ENCODE measurements at places on chromosomes 4 and X.

GRCh38 chr4:141905751-141906150 lies 269.4 kb downstream of the IL15 start:
- DNase-seq, result no peak

DNA sequence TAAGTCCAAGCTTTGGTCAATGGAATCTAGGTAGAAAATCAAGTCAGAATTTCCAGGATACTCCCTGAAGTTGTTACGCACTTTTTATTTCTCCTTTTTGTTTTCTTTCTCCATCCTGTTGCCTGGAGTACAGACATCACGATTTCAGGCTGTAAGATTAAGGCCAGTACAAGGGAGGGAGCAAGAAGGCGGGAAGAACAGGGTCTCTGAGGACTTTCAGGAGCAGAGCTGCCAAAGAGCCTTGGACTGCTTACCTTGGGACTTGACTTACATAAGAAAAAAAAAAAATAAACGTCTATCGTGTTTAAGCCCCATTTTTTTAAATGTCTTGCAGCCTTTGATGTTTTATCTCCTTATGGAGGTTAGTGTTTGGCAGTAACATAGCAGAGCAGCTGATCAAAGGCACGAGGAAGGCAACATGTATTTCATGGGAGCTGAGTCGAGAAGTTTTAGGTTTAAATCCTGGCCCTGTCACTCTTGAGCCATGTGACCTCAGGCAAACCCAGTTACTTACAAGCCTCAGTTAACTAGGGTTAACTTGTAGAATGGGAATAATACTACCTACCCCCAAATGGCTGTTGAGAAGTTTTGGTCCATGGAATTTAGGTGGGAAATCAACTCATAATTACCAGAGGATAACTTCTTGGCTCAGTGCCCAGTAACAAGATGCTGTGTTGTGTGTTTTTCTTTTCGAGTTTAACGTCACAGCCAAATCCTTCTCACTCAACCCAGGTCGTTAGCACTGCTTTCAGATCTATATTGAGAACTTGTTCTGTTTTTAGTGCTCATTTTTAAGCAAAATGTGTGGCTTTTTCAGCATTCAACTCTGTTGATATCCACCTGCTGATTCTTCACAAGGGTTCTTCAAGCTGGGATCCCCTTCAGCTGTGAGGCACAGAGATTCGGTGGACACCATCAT lies 106.8 kb downstream of the CLNK start:
- DNase-seq, result peak; percentile 3

DNA sequence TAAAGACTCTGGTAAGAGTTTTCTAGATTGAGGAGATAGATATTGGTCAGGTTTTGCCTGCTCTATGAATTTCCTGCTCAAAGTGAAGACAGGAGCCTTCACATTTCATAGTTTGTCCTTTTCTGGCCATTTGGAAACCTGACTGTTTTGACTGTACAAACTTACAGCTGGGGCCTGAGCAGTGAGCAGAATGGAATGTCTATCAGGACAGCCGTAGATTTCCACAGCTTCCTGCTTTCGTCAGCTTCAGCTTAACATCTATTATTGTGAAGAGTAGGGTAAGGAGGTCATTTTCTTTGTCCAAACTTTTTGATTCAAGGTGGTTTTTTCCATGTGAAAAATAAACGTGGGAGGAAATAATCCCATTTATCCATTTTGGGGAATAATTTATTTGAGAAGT lies 124.3 kb upstream of the DIPK2B start:
- DNase-seq, result no peak

GRCh38 chr4:99403380-99404184 lies 31.6 kb downstream of the ADH7 start:
- DNase-seq, result no peak

DNA sequence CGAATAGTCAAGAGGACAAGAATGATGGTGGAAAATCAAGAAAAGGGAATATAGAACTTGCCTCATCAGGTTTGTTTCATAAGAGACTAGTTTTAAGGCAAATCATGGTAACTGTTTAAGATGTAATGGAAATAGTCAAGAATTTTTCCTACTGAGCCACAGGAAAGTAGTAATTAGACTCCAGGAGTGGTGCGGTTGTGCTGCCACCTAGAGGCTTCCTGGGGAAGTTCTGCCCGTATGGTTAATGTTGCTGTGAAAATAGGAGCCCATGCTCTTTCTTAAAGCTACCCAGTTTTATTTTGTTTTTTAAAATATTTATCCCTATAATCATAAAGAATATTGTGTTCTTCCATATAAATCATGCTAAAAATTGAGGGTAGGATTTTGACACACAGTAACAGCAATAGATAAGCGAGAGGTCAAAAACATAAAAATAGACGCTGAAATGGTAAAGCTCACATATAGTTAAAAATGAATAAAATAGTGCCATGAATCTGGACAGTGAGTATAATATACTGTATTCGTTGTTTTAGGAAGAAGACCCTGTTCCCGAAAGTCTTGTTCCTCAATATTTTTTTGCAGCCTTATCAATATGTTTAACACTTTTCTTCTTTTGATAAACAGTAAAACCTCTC lies 87.0 kb downstream of the PHOX2B start:
- peak; percentile 78 for DNase-seq

DNA sequence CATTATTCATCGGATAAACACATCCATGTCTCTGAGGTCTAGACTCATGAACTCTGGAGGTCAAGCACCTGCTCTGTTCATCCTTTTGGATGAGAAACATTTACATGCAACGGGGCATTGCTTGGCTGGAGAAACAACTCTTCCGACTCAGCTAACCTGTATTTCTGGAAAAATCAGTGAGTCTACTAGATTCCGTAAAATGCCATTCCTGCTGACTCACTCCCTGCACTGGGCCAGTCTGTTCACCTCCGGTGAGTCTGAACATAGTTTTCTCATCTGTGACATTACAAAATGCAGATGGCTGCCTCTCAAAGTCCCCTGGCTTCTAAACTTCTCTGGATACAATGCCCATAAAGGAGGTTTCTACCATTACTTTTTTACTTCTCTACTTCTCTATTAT lies 185.7 kb upstream of the HS3ST1 start:
- DNase-seq, result no peak

- no peak for DNase-seq
Measured at GRCh38 chr4:56345458-56345857, 41.8 kb downstream of the AASDH start.

GRCh38 chrX:30822068-30822681 lies 66.9 kb downstream of the TAB3 start:
- DNase-seq, result no peak

- no peak for DNase-seq
Measured at GRCh38 chr4:147328756-147329446, 152.0 kb upstream of the EDNRA start.

- no peak for DNase-seq
Measured at GRCh38 chr4:184417802-184418511, 56.4 kb downstream of the IRF2 start.

GRCh38 chr4:110609044-110609750 lies 13.7 kb downstream of the PITX2 start:
- no peak for DNase-seq

GRCh38 chrX:68419975-68420374 lies 13.3 kb downstream of the OPHN1 start:
- no peak for DNase-seq

DNA sequence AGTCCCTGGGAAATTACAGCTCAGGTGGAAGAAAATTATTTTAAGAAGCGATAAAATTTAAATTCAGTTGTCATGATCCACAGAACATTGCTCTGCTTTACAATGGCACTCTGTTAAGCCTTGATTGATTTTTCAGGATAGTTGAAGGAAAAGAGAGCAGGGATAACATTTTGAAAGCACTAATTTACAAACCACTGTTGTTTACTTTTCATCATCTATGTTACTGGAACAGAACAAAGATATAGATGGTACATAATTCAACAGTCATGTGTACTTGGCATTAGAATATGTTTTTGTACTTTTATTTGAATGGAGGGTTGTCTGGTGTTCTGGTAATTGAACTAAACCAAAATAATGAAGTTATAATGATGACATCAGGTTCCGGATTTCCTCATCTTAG lies 2.6 kb upstream of the ODAM start:
- no peak for DNase-seq

DNA sequence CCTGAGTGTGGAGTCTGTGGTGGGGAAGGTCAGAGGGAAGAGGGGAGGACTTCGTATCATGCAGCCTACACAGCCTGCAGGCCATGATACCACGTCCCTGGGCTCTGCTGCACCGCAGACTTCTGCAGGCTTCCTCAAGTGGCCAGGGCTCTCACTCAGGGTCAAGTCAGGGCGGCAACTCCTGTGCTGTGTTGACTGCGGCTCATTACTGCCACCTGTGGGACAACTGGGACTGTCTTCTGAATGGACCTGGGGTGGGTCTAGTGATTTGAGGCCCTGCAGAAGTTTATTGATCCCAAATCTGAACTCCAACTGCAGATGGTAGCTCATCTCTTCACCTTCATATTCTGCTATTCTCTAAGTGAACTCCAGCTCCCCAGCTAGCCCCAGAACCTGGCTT lies 167.1 kb downstream of the NSUN7 start:
- peak; percentile 9 for DNase-seq

GRCh38 chr4:77028246-77028645 lies 47.5 kb downstream of the CCNI start:
- no peak for DNase-seq

GRCh38 chr4:166091146-166091545 lies 218.1 kb downstream of the TLL1 start:
- peak; percentile 59 for DNase-seq

- no peak for DNase-seq
Measured at GRCh38 chrX:84830836-84831235, 172.8 kb upstream of the APOOL start.

DNA sequence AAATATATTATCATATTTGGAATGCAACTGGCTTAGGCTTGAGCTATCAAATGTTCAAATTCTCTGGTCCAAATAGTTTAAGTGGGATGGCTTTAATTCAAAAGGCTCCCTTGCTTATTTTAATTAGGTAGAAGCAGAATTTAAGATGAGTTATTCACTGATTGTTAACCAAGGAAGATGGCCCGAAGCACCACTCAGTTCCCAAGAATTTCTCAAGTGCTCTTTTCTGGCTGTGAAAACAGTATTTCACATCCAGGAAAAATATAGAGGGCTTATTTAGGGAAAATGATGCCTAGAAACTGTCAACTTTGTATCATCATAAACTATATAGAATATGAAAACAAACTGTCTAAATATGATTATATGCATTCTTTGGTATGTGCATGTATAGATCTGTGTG lies 246.5 kb upstream of the SFRP2 start:
- no peak for DNase-seq

All from NCI-H1417 (cell line).